NCI-H460 (cell line): ENCODE measurements at places on chromosomes 16 and 17. TPM values are rescaled to one million over a fixed set of nuclear protein-coding genes. Genes with fewer than 3 reads are reported as not detected.

DNA sequence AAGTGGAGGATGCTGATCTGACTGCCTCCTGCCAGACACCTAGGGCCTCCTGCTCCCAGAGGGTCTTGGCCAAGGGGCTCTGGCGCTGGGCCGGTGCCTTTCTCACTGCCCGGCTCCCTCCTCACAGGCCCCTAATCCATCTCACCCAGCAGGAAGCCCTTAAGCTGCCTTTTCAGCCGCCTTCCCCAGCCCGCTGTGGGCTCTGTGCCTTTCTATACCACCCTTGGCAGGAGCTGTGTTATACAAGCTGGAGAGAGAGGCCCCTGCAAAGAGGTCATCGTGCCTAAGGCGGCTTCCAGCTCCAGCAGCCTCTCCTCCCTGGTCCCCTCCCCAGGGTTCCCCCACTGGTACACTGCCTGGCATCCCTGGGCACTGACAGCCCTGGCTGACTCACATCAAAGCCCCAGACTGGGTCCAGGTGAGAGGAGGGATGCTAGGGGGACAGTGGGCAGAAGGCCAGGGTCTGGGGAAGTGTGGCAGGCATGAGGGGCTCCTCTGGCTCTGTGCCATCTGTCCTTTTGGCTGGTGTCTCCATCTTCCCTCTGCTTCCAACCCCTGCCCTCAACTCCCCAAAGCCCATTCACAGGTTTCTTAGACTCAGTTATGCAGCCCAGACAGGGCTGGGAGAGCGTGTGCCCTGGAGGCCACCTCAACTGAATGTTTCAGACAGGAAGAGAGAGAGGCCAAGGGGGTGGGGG is 15.3 kb upstream of the FZD2 start:
- DNase-seq: no peak

The DNAAF1 gene
- total RNA-seq: not detected in 2 replicates

GRCh38 chr17:2412561-2413021 is 11.7 kb upstream of the MNT start:
- no peak for DNase-seq

GRCh38 chr17:16215002-16215272 is 397 bp downstream of the NCOR1 start:
- DNase-seq: no peak

The KRT12 gene
- not detected in 2 replicates for total RNA-seq

- DNase-seq: no peak
Observed at GRCh38 chr16:75070012-75070841, 46.4 kb downstream of the LDHD start.

DNA sequence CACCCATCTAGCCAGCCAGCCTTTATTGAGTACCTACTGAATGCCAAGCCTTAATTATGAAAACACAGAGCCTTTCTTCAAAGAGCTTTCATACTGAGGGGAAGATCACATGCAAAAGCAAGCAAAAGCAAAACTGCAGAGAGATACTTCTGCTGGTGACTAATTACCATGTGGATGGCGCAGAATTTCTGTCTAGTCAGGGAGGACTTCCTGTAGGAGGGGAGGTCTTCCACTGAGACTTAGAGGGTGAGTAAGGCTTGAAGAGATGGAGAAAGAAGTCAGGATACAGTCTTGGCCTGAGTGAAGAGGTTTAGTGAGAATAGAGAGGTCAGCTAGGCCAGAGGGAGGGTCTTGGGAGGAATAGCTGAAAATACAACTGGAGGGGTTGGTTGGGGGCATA is 53.9 kb upstream of the CCL2 start:
- no peak for DNase-seq

- no peak for DNase-seq
Observed at GRCh38 chr16:24694931-24695330, 34.5 kb upstream of the TNRC6A start.

The ARHGAP23 gene
- total RNA-seq: 11.2 and 18.5 TPM in 2 replicates

GRCh38 chr17:57866723-57867122 is 16.9 kb upstream of the MRPS23 start:
- no peak for DNase-seq

DNA sequence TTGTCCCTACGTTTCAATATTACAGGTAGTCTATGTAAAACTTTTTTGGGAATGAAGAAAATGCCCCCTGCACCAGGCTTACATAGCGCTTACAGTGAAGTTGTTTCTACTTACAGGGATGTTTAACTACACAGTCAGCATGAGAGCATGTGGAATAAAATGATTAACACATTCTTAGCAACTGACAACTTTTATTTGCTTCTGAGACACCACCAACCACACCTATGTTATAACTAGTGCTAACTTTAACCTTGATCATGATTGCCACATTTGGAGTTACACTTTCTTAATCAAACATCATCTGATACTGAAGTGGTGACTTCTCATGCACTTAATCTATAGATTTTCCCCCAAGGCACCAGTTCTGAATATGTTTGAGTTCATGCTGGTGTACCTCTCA is 20.3 kb upstream of the ZNF267 start:
- no peak for DNase-seq

The TMEM114 gene
- not detected in 2 replicates for total RNA-seq

GRCh38 chr17:82314727-82315605 is 2.4 kb downstream of the CD7 start:
- DNase-seq: no peak

GRCh38 chr17:29622337-29623282 is at the start of gene CORO6:
CORO6 (minus strand) TSS chr17:29622912; CDS start chr17:29621421, 1,491 bp downstream.
- peak; percentile 25 for DNase-seq
